ENCODE measurements at places on chromosomes 1 and 21. TPM values are rescaled to one million over a fixed set of nuclear protein-coding genes. Genes with fewer than 3 reads are reported as not detected.

DNA sequence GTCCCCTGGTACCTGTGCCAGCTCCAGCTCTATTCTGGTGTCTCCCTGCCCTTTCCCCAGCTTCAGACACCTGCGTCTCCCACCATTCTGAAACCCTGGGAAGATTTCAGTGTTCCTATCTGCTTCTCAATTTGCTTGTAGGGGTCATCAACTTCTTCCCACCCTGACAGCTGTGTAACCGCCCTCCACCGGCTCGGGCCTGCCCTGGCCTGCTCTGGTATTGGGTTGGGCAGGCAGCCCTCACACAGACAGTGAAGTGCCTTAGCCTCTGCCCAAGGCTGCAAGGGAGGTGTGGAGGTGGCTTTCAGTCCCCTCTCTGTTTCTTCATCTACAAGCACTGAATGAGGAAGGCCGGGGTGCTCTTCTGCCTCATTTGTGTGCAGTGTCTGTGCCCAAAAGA is 97.2 kb downstream of the LAMC2 start:
- H3K4me3 ChIP-seq: no peak overlapping the region
- peaks cover 15% of the 10 kb centered on the region for H3K4me1 ChIP-seq
- H3K27ac ChIP-seq: peak overlapping the region; percentile 22

DNA sequence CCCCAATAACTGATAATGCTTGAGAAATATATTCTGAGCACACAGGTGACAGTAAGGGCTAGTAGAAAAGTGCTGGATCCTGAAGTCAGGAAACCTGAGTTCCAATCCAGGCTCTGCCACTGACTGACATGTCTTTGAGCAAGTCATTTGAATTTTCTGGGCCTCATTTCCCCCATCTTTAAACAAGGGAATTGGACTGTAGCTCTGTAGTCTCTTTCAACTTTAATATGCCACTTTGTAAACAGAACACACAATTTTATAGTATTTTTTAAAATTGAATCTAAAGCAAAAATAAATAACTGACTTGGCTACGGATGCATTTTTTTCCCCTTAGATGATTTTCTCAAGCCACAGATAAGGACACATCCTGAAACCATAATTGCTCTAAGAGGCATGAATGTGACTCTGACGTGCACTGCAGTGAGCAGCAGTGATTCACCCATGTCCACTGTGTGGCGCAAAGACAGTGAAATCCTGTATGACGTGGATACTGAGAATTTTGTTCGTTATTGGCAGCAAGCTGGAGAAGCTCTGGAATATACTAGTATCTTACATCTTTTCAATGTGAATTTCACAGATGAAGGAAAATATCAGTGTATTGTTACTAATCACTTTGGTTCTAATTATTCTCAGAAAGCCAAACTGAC is 37.0 kb downstream of the LRIG2 start:
- no peak overlapping the region for H3K4me3 ChIP-seq
- no peak for DNase-seq
- no peaks in the 10 kb centered on the region for H3K4me1 ChIP-seq
- no peaks in the 10 kb centered on the region for H3K27me3 ChIP-seq

DNA sequence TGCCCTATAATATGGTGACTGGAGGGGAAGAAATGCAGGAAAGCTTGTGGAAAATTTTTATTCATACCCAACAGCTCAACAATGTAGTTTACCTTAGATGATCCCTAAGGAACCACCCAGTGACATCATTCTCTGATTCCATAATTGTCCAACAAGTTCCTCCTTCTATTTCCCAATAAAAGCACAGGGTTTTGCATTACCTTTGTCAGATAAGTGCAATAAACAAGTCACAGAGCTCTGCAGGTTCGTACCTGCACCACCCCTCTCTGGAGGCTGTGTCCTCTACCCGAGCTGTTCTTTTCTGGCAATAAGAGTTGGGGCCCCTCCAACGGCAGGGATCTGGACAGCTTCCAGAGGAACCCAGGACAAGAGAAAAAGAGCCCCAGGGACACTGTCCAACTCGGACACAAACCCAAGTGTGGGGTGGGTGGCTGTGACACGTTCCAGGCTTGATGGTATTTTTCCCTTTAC is 38.8 kb downstream of the RCAN1 start:
- H3K36me3 ChIP-seq: no peaks in the 10 kb centered on the region
- no peak overlapping the region for H3K4me3 ChIP-seq
- H3K4me1 ChIP-seq: no peaks in the 10 kb centered on the region
- H3K27ac ChIP-seq: no peak overlapping the region

- H3K4me1 ChIP-seq: no peaks in the 10 kb centered on the region
- DNase-seq: no peak
- no peaks in the 10 kb centered on the region for H3K36me3 ChIP-seq
- no peak overlapping the region for H3K27ac ChIP-seq
Observed at GRCh38 chr1:246450611-246451251, 56.3 kb downstream of the SMYD3 start.

DNA sequence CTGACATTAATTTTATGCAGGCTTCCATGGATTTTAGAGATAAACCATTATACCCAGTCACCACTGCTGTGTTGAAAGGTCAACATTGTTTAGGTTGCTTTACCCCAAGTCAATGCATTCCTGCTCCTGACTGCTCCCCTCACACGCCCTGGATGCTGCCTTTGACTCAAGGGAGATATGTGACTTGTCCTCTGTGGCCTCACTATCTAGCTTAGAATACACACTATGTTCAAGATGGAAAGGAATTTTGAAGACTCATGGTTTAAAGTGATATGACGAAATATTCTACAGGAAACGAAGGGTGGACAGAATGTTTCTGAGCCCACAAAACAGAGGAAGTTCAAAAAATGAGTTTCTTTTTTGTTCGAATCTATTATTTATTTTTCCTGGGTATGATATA is 170.4 kb upstream of the NR5A2 start:
- H3K27ac ChIP-seq: no peak overlapping the region
- no peak overlapping the region for H3K4me3 ChIP-seq
- H3K27me3 ChIP-seq: no peaks in the 10 kb centered on the region
- no peaks in the 10 kb centered on the region for H3K36me3 ChIP-seq

Gene DEPDC1
- not detected for total RNA-seq
